ENCODE measurements at places on chromosomes 4 and X.

- DNase-seq: no peak
Measured at GRCh38 chr4:3252831-3253641, 4.1 kb downstream of the MSANTD1 start.

DNA sequence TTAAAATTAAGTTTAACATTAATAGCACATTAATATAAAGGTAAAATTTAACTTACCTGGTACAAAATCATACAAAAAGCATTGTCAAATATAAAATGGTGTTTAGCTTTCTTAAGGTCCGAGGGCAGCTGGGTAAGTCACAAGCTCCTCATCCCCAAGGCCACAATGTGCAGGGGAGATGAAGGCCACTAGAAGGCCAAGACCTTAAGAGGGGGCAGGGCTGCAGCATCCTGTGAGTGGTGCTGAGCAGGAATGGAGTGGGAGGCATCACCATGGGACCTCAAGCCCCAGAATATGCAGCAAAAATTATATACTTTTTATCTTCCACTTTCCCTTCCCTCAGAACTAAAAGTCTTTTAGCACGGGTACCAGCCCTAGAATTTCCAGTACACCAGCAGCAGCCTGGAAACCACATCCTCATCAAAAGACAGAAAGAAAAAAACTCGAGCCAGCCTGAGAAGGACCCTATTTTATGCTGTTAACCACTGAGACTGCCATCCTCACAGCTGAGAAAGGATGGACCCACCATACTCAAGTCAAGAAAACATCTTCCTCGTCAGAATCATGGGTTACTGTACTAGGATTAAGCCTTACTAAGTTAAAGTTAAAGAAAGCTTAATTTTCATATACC is 13.0 kb upstream of the RHOXF2 start:
- no peak for DNase-seq

GRCh38 chrX:110022599-110023448 is 19.9 kb downstream of the TMEM164 start:
- no peak for DNase-seq

GRCh38 chrX:12139934-12140611 is 1.8 kb downstream of the FRMPD4 start:
- DNase-seq: no peak

- DNase-seq: no peak
Measured at GRCh38 chr4:76341063-76341462, 34.5 kb downstream of the STBD1 start.

GRCh38 chr4:149784018-149784417 is 31.6 kb downstream of the IQCM start:
- DNase-seq: no peak

- no peak for DNase-seq
Measured at GRCh38 chrX:29834764-29835163, 380.6 kb upstream of the MAGEB2 start.
